ENCODE measurements at places on chromosomes 1 and 21.

DNA sequence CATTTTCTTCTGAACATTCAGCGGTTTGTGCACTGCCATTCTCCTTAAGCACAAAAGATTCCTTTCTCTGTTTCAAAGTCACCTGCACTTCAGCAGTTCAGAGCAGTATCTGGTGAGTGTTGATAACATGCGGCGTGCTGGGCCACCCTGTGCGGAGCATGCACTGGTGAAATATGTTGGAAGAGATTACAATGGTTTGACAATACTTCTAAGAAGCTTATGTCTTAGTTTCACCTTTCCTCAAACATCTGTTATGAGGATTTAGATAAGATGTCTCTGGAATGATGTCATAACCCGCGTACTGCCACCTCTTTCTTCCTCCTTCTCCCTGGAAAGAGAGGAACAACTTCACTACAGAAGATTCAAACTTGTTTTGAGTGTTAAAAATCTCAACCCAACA is 650.3 kb downstream of the AJAP1 start:
- DNase-seq: no peak

GRCh38 chr1:3293563-3294080 is 160.8 kb upstream of the ARHGEF16 start:
- no peak for DNase-seq

DNA sequence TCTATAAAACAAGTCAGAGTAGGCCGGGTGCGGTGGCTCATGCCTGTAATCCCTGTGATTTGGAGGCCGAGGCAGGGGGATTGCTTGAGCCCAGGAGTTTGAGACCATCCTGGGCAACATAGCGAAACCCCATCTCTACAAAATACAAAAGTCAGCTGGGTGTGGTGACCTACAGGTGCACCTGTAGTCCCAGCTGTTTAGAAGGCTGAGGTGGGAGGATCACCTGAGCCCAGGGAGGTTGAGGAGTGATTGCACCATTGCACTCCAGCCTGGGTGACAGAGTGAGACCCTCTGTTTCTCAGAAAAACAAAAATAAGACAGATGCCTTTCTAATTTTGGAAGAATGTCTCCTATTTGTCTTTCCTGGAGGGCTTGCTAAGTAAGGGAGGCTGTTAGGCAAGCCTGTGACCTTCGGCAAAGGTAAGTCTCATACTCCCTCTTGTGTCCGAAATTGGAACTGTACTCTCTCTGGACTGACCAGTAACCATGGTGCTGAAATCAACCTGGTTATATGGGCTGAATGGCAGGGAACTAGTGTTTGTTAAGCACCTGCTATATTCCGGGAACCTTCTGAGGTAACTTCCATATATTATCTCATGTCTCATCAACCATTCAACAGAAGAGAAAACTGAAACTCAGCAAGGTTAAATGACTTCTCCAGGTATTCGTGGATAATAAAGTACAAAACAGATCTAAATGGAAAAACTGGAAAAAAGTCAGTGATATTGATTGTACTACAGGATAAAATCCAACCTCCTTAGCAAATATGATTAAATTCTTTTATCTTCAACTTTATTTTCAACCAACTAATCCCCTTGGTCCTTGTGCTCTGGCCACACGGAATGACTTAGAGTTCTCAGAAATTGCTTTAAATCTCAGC is 11.8 kb upstream of the RAB3B start:
- peak; percentile 36 for DNase-seq

GRCh38 chr1:210342986-210343780 is 14.5 kb downstream of the HHAT start:
- DNase-seq: peak; percentile 53

DNA sequence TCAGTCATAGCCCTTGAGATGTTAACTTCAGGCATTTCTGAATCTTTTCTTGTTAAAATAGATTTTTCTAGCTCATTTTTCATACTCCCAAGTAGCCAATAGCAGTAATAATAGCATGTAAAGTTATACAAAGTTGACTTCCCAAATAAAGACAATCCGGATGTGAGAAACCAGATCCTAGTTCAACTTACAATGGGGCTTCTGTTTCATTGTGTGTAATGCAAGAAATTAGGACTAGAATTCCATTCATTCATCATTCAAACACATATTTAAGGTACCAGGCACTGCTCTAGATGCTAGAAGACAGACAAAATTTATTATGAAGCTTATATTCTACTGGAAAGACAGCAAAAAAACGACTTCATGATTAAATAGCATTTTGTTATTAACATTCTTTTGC is 240.3 kb downstream of the OLFM3 start:
- DNase-seq: no peak

DNA sequence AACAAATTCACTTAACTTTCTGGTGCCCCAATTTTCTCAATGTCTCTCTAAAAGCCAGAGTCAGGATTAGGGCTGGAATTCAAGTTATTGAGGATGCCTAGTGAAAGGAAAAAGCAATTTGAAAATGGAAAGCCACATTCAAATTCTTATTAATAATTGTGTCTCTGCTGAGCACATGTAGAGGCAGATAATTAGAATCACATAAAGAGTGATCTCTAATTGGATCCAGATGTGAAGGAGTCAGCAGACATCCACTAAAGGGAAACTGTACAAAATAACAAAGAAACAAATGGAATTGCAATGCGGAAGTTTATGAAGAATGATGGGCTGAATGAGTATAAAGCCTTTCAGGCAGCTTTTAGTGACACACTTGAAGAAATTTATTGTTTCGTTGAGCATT is 482.6 kb downstream of the TTLL7 start:
- DNase-seq: no peak

DNA sequence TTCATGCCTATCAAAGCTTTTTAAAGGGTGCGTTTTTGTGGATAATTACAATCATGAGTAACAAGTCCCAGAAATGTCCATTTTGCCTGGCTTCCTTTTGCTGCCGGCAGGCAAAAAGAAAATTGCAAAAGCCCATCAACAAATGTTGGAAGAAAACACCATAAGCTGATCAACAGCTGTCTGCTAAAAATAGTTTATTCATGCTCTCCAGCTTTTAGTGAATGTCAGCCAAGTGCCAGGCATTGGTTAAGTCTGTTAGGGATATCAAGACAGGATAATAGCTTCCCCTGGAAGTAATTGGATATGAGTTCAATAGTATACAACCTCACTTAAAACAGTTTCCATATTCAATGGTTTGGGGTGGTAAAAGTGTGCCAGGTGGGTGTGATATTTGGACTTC is 13.6 kb upstream of the AGMAT start:
- no peak for DNase-seq

DNA sequence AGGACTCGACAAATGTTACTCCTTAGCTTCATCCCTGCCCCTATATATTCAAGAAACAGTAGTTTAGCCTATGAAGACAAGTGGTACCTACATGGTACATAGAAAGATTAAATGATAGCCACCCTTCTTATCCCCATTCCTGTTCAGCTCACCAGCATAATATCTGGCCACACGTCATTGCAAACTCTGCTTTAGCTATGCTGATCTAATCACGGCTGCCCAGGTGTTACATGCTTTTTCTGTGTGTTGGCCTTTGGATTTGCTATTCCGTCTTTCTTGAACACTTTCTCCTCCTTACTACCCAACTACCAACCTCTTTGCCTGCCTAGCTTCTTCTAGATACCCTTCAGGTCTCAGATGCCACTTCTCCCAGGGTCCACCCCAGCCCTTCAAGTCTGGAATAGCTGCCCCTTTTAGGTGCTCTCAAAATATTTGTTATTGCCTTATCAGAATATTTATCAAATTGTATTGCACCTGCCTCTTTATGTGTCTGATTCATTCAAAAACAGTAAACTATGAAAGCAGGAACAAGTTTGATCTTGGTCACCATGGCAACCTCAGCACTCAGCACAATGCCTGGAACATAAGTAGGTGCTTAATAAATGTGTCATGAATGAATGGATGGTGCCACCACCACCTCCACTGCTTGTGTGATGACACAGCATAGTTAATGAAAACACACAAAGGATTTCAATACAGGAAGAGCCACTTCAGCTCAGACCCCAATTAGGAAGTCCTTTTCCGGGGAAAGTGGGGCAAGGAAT is 11.4 kb upstream of the DNASE2B start:
- DNase-seq: no peak

- DNase-seq: peak; percentile 25
Observed at GRCh38 chr1:173473599-173474011, 3.5 kb upstream of the PRDX6 start.

DNA sequence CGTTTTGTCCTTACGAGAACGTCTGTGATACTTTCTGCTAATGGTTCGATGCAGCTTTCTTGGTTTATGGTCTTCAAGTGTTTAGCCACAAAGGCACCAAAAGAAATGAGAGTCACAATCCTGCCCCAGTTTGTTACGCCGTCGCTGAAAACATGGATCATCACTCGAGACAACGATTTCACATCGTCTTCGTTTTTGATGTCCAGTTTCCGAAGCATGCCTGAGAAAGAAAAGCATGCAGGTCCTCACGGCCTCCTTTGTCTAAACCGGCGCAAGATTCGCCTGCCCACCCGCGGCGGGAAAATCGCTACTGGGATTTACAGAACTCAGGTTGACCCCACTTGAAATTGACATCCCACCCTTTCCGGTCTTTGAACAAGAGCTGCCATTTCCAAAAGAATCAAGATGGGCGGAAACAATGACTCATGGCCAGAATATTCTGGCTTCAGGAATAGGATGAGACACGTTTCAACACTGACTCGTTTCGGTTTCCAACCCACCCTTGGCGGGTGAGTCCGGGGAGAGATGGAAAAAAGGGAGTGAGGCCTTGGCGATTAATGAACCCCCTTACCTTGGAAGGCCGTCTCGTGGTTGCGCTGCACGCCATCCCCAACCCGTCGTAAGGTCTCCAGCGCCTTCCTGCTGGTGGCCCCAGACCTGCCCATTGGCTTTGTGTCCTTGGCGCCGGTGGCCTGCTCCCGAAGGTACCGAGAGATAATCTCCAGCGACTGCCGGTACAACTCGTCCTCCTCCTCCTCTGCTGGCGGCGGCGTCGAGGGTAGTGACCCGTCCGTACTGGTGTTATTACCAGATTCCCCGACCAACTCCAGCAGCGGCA is 919 bp downstream of the MCL1 start:
- peak; percentile 86 for DNase-seq

DNA sequence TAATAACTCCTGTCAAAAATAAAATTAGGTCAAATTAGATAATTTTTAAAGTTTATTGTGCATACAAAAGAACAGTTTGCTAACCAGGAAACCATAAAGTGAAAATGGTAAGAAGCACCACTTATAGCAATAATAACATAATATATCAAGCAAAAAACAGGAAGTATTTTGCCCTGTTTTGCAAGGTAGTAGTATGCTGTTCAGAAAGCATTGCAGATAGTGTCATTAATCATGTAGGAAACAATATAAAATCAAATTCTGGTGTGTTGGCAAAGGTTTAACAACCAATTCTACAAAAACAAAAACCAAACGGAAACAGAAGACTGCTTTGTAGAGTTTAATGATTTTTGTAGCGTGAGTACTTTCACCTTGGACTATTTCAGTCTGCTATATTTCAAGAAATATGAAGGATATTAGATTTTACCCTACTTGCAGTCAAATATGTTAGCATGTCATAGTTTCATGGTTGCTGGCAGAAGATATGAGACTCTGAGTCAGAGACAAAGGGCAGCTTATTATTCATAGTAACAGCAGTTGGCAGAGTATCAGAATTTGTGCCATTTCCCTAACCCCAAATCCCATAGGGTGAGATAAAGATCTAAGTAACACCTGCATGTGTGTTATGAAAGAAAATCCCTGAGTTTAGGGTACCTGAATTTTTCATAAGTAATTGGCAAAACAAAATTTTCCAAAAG is 729.0 kb upstream of the BRINP3 start:
- no peak for DNase-seq
